Stimulated activated CD4-positive, alpha-beta T cell treated with anti-CD3 and anti-CD28 coated beads, Interleukin-1b, Interleukin-23, amount 100 ng/mL, for 1 hour (primary cell): ENCODE measurements at places on chromosomes 1 and 21.

- no peak for DNase-seq
Observed at GRCh38 chr1:89989099-89989498, 5.8 kb upstream of the ZNF326 start.

DNA sequence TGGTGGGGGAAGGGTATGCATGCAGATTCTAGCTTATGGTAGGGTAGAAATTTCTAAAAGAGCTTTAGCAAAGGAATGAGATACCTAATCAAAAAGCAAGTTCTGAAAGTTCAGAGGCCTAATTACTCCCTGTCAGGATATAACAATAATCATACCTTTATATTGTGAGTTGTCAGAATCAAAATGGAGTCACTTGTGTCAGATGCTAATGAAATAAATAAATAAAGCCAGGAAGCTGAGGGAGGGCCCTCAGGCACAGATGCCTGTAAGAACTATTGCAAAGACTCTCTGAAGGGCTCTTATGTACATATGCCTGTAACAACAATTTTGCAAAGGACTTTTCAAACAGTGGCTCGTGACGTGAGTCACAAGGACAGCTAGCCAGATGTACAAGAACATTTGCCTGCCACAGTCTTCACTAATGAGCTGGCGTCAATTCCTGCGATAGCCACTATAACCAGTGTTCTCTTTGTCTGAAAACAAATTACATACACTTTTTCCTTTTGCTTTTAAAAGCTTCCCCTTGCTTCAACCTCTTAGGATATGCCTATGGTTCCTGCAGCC is 27.4 kb upstream of the DNASE2B start:
- DNase-seq: no peak

- peak; percentile 52 for DNase-seq
Observed at GRCh38 chr1:153922076-153922971, 448 bp downstream of the GATAD2B start.

DNA sequence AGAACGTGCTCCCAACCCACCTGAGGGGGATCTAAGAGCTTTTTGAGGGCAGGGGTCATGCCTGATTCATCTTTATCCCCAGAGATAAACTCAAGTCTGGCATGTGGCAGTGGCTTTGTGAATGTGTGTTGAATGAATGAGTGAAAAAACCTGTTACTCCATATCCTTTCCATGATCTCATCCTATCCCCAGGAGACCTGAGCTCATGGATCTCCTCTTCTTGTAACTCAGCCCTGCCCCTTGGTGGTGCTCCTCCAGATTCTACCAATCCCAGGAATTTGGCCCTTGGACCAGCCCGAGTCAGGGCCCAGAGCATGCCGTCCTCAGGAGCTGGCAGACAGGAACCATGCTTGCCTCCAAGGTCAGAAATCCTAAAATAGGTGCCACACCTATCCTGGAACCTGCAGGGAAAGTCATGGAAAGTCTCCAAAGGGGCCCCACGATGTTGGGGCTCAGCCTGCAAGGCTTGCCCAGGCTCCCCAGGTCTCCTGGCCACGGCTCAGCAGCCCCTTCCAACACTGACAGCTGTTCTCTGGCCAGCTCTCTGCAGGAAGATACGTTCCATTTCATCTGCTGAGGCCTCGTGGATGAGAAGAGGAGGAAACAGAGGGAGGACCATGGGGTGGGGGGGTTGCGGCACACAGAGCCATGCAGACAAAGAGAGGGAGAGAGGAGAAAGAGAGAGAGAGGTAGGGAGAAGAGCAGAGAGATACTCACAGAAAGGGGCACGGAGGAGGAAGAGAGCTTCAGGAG is 214.6 kb downstream of the TRABD2B start:
- no peak for DNase-seq

DNA sequence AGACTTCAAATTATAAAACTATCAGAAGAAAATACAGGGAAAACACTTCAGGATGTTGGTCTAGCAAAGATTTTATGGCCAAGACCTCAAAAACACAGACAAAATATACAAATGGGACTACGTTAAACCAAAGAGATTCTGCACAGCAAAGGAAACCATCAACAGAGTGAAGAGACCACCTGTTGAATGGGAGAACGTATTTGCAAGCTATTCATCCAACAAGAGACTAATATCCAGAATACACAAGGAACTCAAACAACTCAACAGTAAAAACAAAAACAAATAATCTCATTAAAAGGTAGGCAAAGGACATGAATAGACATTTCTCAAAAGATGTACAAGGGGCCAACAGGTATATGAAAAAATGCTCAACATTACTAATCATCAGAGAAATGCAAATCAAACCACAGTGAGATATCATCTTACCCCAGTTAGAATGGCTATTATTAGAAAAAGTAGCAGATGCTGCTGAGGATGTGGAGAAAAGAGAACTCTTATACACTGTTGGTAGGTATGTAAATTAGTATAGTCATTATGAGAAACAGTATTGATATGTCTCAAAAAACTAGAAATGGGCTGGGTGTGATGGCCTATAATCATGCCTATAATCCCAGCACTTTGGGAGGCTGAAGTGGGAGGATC is 112.6 kb downstream of the LRIG2 start:
- DNase-seq: no peak

GRCh38 chr1:9066945-9067807 is 2.3 kb downstream of the SLC2A5 start:
- DNase-seq: no peak

- no peak for DNase-seq
Observed at GRCh38 chr1:153565529-153566374, at the start of gene S100A2. TSS of gene S100A2 (minus strand) at chr1:153565844. CDS start at chr1:153563877, 1,967 bp downstream.

- DNase-seq: no peak
Observed at GRCh38 chr1:110305900-110306420, 33.2 kb upstream of the RBM15 start.

- no peak for DNase-seq
Observed at GRCh38 chr1:94535095-94535494, 6.5 kb downstream of the F3 start.

DNA sequence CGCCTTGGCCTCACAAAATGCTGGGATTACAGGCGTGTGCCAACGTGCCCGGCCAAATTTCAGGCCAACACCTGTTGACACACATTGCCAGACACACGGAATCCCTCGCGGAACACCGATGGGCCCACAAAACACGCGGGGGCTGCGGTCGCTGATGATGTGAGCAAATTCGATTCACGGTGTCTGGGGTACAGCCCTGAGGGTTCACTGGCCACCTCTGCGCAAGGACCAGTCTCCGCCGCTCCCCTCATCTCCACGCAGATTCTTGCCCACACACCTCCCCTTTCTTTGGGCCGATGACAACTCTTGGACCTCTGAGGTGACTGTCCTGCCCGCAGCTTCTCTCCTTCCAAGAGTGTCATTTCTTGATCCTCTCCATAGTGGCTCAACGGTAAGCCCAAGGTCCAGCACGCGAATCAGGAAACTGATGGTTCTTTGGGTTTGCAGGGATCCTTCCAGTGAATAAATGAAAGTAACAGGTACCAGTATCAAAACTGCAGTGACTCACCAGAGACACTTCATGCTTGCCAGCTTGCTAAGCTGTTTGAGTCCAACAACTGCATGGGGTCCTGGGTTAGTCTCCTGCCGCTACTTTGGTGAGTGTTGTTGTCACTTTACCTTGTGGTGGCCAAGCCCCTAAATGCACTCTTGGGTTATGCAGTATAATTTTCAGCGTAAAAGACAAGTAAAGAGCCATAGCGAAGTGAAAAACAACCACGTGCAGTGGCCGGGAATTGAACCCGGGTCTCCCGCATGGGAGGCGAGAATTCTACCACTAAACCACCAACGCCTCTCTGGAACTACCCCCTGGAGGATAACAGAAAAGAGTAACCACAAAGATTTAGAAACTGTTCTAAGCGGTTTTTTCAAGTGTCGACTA is 11.0 kb upstream of the RNU1-3 start:
- peak; percentile 22 for DNase-seq
